ENCODE measurements at places on chromosomes 4 and X. TPM values are rescaled to one million over a fixed set of nuclear protein-coding genes. Genes with fewer than 3 reads are reported as not detected.

BTC gene
- total RNA-seq = not detected

CT45A3 gene
- total RNA-seq = not detected

NBDY gene
- total RNA-seq = 40.1 TPM

SLC10A7 gene
- total RNA-seq = 21.4 TPM

Data from activated CD8-positive, alpha-beta memory T cell treated with anti-CD3 and anti-CD28 coated beads, Interleukin-2, amount 10 ng/mL, durations not matched to agents 7 days and 5 days (primary cell).